Small intestine (tissue), 16 donors: ENCODE measurements at places on chromosomes 6 and 20. TPM values are rescaled to one million over a fixed set of nuclear protein-coding genes. Genes with fewer than 3 reads are reported as not detected.

- no peak for DNase-seq
Observed at GRCh38 chr6:49720372-49720771, 7.0 kb upstream of the CRISP2 start.

DNA sequence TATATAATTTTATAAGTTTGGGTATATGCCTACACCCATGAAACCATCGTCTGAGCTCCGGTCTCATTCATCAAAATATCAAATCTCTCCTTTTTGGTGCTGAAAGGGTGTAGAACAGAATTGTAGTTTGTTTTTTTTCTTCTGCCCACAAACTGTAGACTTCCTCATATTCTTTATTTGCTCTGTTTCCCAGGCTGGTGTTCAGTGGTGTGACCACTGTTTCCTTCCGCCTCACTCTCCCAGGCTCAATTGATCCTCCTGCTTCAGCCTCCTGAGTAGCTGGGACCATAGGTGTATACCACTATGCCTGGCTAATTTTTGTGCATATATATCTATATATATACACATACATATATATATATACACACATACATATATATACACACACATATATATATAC, 139.6 kb upstream of the HCRTR2 start:
- DNase-seq, result no peak

DNA sequence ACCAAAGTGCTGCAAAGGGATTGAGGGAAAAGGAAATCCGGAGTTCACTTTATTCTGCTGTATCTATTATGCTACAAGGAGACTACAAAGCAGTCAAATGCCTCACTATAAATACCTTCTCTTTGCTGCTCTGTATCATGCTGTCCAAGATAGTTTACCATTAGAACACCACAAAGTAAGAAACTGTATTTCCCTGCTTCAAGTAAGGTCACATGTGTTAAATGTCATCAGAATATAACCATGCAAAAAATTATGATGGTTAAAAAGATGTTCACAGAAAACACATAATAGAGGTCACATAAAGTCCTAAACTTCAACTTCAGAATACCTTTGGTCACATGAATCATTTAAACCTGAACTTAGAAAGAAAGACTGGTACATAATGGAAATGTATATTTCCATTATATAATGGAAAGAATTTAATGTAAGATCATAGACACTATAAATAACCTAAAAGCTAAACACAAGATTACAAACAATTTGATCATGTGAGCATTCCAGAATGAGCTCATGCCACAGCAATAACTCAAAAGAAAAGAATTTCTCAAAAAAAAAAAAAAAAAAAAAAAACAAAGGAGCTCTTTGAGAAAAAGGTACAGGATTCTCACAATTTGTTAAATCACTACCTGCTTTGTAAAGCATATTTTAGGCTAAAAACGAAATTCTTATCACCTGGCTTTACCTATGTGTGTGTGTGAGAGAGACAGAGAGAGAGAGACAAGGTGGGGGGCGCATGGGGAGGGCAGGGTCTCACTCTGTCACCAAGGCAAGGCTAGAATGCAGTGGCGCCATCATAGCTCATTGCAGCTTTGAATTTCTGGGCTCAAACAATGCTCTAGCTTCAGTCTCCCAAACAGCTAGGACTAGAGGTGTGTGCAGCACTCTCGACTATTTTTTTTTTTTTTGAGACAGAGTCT, 58.7 kb downstream of the KIF13A start:
- no peak for DNase-seq

GRCh38 chr6:6861351-6861894, 246.3 kb upstream of the RREB1 start:
- DNase-seq, result peak; percentile 93

GRCh38 chr20:54107181-54107580, 36.8 kb upstream of the BCAS1 start:
- no peak for DNase-seq

- no peak for DNase-seq
Observed at GRCh38 chr6:13998356-13998755, 73.6 kb downstream of the RNF182 start.

- no peak for DNase-seq
Observed at GRCh38 chr6:138383776-138384175, 6.1 kb downstream of the SMIM28 start.

DNA sequence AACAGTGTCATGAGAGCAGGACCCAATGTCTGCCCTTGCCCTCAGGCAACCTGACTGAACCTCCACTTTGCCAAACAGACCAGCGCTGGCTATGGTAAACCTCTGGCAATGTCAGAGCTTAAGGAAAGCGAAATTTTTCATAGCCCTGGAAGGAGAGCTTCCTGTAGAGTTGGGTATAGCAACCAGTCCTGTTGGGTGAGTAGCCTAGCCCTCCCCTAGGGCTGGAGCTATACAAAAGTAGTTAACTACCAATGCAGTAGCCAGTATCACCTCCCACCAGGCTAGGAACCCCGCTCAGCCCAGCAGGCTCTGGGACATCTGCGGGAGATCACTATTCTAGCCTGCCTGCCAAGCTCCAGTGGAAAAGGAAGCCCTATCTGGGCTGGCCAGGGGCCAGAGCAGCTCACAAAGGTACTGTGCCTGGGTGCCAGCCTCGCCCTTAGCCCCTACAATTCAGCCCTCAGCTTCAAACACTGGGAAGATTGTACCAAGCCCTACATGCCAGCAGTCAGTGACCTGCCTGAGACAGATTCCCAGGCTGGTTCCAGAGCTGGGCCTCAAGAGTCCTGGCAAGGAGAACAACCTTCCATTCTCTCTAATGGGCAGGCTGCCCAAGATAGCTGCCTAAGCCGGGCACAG, 7.9 kb downstream of the WFDC3 start:
- DNase-seq, result peak; percentile 49

GRCh38 chr6:42448927-42449659, 2.6 kb downstream of the TRERF1 start:
- DNase-seq, result no peak

PPP1R10 gene
- polyA plus RNA-seq, result 21.3 TPM

DNA sequence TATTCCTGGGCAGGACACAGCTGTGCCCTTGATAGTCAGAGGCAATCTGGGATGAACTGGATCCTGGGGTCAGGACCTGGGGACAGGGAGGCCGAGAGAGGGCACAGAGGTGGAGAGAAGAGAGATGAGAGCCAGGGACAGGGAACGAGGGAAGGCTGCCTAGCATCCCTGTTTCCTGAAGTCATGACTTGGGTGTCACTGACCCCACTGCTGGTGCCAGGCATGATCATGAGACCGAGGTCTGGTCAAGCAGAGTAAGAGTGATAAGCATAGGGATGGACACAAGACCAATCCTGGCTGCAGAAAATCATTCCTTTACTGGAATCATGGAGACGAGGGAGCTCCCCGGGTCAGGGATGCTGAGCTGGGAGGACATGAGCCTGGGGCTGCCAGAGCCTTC, 36.1 kb downstream of the FAM110A start:
- DNase-seq, result no peak

- DNase-seq, result no peak
Observed at GRCh38 chr20:13426870-13427269, 205.8 kb downstream of the ISM1 start.

DNA sequence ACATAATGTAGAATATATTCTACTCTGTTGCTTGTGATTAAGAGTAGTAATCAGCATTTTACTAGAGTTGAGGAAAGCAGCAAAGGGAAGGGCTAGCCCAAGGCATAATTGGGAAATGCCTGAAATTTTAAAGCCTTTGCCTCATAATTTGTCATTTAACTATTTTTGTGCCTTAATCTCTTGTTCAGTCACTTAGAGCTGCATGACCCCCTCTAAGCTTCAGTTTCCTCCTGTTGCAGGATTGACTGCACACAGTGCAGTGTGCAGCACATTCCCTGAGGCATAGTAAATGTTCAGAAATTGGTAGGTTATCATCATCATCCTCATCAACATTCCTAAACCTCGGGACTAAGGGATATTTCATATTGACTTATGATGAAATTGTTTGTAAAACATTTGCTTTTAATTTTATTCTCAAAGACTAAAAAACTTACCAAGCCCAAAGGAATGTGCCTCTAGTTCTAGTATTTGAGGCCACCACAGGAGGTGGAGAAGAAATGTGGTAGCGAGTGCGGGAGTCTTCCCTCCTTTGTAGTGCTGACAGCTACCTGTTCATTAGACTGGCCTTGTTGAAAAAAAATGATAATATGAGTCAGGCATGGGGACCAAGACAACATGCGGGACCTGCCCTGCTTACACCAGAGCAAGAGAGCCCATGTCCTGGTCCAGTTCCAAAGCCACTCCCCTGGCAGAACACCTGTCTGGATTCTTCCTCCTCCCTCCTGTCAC, 14.8 kb upstream of the TENT5A start:
- no peak for DNase-seq

- no peak for DNase-seq
Observed at GRCh38 chr20:13464702-13465101, 174.0 kb downstream of the TASP1 start.
